ENCODE measurements at places on chromosomes 12 and 14.

- no peak for DNase-seq
Measured at GRCh38 chr12:52659395-52659794, 7.4 kb upstream of the KRT2 start.

- peak; percentile 45 for DNase-seq
Measured at GRCh38 chr14:103519043-103519836, 3.4 kb downstream of the CKB start.

DNA sequence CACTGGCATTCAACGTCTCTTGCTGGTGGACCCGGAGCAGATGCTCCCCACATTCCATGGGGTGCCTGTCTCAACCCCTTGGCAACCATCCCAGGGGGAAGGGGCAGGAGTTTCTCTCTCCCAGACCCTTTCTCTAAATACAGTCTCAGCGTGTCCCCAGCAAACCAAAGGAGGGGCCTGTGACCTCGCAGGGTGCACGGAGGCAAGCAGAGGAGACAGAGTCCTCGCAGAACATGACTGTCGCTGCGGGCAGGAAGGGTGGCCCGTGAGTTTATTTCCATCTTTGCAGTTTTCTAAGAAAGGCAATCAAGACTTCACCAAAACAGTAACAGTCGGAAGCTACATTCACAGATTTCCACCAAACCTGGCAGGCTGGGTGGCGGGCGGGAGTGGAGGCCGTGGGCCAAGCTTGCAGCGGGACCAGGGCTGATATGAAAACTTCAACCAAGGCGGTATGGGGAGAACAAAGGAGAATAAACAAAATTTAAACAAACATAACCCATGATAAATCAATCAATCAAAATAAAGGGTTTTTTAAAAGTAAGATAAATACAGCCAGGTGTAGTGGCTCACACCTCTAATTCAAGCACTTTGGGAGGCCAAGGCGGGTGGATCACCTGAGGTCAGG lies 18.6 kb downstream of the BRF1 start:
- no peak for DNase-seq

DNA sequence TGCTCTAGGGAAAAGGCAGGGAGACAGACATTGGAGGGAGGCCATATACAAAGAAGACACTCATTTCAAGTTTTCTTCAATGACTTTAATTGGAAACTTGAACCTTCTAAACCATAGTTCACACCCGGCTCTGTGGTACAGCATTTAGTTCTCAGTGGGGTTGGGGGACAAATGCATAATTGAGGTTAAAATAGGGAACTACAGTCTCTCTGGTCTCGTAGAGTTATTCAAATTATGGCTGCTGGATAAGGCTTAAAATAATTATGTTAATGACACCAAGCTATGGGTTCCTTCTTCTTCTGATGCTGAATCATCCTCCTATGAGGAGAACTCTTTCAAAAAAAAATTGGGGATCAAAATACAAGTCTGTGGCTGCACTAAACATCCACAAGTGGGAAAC lies 3.8 kb upstream of the RPAP3 start:
- no peak for DNase-seq

- DNase-seq: no peak
Measured at GRCh38 chr14:31659278-31659677, 98.1 kb downstream of the NUBPL start.

- no peak for DNase-seq
Measured at GRCh38 chr12:76866726-76867125, 12.1 kb downstream of the CSRP2 start.

- DNase-seq: no peak
Measured at GRCh38 chr12:56878010-56878339, 56.2 kb downstream of the SDR9C7 start.

- DNase-seq: no peak
Measured at GRCh38 chr14:72128629-72129028, 196.4 kb downstream of the RGS6 start.

DNA sequence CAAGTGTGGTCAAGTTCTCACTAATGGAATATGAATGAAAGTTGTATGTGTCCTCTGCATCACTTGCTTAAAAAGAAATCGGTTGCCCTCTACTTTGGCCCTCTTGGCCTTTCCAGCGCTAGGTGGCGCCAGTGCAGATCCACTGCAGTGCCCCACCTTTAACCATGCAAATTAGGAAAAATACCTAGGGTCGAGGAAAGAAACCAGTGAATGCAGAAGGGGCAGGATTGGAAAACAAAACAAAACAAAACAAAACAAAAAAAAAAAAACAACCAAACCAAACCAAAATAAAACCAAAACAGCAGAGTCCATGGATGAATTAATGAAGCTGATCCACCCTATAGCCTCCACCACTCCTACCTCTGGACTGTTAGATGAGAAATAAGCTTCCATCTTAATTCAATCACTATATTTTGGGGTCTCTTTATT lies 12.9 kb upstream of the NEMF start:
- no peak for DNase-seq

GRCh38 chr12:53274445-53274844 lies 6.3 kb downstream of the ESPL1 start:
- no peak for DNase-seq

DNA sequence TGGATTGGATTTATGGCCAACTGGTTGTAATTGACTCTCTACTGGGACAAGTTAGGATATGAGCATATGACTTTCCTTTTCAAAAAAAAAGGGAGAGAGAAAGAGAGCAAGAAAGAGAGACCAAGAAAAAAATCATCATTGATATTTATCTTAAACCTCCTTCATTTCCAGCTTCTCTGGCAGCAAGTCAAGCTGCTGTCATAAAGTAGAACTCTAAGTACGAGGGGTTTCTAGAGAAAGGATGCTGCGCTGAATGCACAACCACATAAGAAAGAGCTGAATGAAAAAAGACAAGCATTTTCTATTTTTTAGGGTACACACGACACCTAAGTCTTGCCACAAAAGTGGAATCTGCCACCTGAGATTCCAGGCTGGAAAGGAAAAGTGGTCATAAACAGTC lies 182.6 kb downstream of the SLC25A21 start:
- no peak for DNase-seq

GRCh38 chr12:67449591-67450052 lies 180.5 kb downstream of the CAND1 start:
- DNase-seq: peak; percentile 17

- DNase-seq: no peak
Measured at GRCh38 chr14:82084813-82085212, 551.2 kb upstream of the SEL1L start.

GRCh38 chr14:101476916-101477553 lies 84.3 kb upstream of the DIO3 start:
- no peak for DNase-seq

GRCh38 chr12:79375050-79375449 lies 315.7 kb downstream of the PAWR start:
- DNase-seq: no peak

DNA sequence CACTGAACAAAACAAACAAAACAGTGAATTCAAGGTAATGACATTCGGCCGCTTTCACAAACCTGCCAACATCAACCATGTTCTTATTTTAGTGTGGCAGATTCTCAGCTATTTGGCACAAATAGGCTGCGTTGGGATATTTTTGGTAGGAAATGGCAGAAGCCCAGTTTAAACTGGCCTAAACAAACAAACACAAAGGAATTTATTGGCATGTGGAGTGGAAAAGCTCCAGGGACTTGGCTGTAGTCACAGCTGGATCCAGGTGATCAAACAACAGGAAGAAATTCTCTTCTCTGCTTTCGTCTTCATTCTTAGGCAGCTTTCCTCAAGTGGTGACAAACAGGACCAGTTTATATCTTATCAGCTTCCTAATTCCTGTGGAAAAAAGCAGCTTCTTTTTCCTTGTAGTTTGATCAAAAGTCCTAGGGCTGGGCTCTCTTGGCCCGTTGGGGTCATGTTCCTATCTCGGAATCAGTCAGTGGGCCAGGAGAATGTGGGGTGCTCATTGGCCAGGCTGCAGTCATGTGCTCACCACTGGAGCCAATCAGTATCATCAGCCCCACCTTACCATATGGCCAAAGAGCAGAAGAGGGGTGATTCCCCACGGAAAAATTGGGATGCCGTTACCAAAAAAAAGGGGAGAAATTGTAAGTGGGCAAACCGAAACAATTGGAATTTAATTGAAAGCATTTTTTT lies 22.6 kb downstream of the C12orf75 start:
- no peak for DNase-seq

GRCh38 chr12:120403869-120404268 lies 34.0 kb upstream of the COX6A1 start:
- DNase-seq: no peak

DNA sequence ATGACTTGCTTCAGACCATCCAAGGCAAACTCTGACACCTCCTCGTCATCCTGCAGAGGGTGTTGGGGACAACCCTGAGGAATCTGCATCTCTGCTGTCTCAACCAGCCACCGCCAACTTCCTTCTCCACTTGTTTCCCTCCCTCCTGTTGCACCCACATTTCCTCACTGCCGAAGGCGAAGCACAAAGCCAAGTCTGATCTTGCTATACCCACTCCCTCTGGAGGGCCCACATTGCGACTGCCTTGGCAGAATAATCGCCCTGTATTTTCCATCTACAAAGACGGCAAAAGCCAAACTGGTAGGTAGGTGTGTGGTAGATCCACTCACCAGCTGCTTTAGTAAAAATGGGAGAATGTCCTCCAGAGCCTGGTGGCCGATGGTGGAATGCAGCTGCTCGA lies 21.8 kb upstream of the RAB35 start:
- DNase-seq: no peak

DNA sequence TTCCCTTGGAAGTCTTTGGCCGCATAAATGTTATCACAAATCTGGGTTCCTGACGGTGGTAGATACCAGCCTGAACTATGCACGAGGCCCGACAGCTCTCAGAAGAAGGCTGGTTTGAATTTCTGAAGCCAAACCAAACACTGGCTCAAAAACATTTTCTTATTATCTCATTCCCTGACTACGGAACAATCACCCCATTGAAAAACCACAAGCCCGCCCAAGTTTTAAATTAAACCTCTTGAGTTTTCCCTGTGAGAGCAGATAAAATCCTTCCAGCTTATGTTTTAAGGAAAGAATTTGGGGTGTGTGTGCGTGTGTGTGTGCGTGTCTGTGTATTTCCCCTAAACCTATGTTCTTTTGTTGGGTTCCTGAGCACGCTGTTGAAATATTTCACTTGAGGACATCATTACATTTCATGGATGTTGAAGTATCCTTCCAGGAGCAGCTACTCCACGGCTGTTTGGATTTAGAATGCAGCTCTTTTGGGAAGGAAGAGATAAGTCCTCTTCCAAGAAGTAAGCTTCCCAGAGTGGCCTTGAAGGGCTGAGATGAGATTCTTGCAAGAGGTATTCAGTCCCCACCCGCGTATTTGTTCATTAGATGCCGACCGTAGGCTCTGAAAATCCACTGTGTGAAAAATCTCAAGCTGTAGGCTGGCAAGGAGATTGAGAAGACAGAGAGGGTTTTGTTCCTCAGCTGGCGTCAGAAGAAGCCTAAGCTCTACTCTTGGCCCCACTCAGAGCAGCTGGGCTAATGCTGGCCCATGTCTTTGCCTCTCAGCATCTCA lies 131.0 kb upstream of the NCOR2 start:
- DNase-seq: no peak

DNA sequence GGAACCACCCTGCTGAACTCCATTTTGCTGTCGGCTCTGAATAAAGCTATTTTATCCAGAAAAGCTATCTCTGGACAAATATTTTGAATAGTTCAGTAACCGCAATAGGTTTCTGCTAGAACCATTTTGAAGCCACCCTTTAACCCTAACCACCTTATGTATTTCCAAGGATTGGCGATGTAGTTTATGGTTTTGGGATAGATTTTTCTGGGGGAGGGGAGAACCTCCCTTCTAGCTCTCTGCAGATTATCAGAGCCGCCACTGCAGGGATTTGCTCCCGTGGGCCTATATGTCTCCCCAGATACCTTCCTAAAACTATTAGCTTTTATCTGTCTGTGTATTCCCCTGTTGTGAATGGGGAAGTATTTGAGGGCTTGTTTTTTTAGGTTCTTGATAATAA lies 1.8 kb upstream of the TUBA1B start:
- no peak for DNase-seq

GRCh38 chr12:67572492-67572891 lies 76.1 kb upstream of the DYRK2 start:
- no peak for DNase-seq
